ENCODE measurements at places on chromosomes 1 and 21.
A peak's percentile ranks its signal among the peaks of the same experiment; 100 is the strongest.

- DNase-seq = peak; percentile 62
Measured at GRCh38 chr1:53110370-53111072, 31.9 kb downstream of the SLC1A7 start.

DNA sequence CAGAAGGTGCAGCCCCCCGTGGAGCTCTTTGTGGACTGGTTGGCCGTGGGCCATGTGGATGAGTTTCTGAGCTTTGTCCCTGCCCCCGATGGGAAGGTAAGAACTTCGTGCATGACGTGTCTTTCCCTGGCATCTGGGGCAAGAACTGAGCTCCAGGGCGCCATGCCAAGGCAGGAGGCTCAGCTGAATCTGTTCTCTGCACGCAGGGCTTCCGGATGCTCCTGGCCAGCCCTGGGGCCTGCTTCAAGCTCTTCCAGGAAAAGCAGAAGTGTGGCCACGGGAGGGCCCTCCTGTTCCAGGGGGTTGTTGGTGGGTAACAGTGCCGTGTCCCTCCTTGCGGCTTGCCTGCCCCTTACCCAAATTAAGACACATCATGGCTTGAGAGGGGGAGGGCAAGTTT lies 27.7 kb downstream of the PADI3 start:
- peak; percentile 87 for DNase-seq

DNA sequence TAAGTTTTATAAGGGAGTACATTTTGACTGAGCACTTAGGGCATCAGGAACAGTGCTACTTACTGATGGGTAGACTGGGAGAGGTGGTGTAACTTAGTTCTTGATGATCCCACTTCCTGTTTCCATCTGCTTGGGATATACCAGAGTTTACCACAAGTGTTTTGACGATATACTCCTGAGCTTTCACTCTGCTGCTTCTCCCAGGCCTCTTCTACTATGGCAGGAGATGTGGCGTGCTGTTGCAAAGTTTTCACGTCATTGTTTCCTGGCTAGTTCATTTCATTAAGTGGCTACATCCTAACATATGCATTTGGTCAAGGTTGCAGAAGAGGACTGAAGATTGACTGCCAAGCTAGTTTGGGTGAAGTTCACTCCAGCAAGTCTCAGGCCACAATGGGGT lies 41.3 kb upstream of the LAMC2 start:
- DNase-seq = no peak

DNA sequence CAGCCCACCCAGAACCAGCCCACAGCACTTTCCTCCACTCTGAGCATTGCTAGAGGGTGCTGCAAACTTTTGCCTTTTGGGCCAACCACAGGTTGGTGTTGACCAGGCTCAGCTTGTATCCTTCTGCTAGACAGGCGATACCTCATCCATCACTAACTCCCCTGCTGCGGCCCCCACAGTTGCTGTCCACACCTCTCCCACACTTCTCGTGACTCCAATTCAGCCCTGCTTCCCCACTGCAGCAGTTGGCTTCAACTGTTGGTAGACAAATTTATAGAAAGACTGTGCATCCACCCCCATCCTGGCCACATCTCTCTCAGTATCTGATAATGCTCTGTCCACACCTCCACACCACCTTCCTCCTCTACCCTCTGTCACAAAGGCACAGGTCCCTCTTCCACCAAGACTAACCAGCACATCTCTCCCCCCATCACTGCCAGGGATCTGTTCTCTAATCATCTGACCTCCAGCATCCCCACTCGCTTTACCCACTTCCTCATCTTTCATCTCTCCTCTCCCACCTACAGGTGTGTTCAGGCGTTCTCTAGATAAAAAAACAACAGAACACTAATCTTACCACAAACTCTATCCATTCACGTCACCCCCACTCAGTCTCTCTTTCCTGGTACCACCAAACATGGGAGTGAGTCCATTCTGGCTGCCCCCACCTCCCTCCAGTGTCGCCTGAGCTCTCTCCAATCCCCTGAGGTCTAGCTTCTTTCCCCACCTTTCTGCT lies 15.8 kb upstream of the SLC25A44 start:
- no peak for DNase-seq

DNA sequence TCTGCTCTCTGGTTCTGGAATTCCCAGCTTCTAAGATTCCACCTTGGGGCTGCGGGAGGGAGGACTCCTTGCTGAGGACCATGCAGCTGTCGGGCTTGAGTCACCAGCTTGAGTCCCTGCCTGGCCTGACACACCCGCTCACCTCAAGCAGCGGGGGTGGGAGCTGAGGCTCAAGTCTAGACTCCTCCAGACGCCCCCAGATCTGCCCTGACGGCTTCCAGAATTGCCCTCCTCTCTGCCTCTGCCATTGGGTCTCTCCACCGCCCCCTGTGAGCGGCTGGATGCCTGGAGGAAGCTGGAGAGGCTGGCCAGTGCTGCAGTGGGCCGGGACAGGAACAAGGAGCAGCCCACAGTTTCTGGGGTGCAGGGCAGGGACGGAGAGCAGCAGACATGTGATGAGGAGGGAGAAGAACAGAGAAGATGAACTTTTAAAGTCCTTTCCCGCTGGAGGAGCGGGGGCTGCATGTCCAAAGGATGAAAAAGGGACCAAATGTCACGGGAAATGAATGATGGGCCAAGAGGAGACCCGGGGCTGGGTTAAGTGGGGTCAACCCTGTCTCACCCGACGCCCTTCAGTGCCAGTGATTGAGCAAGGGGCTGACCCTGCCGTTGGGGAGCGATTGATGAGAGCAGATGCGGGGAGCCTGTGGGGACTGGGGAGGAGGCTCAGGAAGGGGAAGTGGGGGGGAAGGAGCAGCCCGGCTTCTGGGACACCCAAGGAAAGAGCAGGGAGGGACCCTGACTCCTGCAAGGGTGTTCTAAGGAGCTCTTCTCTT lies 13.5 kb downstream of the CRABP2 start:
- DNase-seq = peak; percentile 22

- no peak for DNase-seq
Measured at GRCh38 chr1:164875518-164875917, 316.5 kb downstream of the PBX1 start.

DNA sequence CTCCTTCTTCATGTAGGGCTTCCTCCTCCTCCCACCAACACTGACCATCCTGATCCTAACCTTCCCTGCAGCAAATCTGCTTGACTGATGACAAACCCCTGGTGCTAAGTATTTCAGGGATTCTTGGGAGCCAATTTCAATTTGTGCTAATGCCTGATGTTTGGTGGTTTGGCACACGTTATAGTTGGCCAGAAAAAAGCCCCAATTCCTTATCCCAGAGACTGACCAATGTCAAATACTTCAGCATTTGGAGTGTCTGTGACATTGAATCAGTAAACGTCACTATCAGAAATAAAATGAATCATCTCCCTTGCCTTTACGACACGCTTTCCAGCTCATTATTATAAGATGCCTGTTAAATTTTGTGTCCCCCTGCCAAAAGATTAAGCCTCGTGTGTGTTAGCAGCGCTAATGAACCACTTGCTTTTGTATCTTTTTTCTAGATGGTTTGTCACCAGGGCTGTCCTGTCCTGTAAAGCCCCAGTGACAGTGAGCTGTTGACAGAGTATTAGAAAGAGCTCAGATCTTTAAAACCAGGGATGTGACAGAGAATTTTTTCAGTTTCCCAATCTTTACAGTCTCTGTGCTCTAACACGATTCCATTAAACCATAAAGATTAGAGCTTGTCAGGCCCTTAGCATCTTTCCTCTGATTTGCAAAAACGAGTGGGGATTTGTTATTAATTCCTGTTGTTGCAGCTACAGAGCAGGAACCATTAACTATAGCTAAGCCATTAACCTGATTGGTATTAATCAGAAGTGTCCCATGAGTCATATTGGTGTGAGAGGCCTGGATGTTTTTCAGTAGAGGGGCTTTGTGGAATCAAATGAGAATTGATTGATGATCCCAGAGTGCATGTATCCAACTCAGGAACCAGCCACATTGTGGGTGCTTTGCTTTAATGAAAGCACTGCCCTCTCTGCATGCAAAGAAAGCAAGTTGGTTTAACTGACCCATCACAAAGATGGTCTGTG lies 665.1 kb upstream of the PLXNA2 start:
- no peak for DNase-seq

GRCh38 chr21:42556960-42557359 lies 43.3 kb downstream of the SLC37A1 start:
- no peak for DNase-seq

- no peak for DNase-seq
Measured at GRCh38 chr1:66176012-66176715, 357.8 kb upstream of the SGIP1 start.

DNA sequence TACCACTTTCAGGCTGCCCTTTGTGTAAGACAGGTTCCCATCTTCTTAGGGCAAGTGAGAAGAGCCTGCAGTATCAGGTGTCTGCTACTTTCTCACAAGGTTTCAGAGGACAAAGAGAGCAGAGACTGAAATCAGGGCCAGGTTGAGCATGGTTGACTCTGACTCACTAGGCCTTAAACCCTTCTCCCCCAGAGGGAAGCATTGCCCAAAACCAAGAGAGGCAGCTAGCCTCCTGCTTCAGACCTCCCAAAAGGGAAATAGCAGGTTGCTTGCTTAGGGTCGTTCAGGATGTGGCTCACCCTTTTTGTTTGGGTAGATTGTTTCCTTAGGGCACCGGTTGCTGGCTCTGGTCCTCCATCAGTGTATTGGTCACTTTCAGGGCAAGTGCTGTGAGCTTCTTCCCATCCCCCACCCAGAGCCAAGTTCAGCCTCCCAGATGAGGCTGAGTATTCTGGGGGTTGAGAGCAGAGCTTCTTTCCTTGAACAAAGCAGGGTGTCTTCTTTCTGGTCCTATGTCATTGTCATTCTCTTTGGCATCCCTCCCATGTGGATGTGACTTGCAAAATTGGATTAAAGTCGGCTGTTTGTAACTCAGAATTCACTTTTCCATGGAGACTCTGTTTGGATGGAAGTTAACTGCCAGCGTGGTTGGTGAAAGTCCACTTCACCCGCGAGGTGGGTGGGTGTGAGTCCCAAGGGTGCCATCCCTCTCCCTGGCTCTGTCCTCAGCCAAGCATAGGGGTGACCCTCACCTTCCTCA lies 55.5 kb upstream of the GALNT2 start:
- peak; percentile 32 for DNase-seq

DNA sequence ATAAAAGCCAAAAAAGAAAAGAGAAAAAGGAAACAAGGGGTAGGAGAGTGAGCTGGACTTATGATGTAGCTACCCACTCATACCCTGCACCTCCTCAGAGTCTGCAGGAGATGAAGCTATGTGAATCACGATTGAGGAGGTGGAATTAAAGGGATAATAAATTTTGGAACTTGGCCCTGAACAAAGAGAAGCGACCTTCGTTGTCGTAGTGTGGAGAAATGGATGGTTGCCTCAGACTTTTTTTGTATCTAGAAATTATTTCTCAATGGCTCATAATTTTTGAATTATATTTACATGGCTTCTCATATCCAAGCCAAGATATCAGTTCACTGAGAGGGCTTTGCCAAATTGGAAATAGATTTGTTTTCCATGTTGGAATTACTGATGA lies 37.8 kb upstream of the SIPA1L2 start:
- no peak for DNase-seq

- no peak for DNase-seq
Measured at GRCh38 chr1:82517586-82517985, 716.9 kb downstream of the ADGRL2 start.
